ENCODE measurements at places on chromosomes 16 and 17.

- DNase-seq, result no peak
Observed at GRCh38 chr16:25580041-25580440, 111.7 kb upstream of the HS3ST4 start.

DNA sequence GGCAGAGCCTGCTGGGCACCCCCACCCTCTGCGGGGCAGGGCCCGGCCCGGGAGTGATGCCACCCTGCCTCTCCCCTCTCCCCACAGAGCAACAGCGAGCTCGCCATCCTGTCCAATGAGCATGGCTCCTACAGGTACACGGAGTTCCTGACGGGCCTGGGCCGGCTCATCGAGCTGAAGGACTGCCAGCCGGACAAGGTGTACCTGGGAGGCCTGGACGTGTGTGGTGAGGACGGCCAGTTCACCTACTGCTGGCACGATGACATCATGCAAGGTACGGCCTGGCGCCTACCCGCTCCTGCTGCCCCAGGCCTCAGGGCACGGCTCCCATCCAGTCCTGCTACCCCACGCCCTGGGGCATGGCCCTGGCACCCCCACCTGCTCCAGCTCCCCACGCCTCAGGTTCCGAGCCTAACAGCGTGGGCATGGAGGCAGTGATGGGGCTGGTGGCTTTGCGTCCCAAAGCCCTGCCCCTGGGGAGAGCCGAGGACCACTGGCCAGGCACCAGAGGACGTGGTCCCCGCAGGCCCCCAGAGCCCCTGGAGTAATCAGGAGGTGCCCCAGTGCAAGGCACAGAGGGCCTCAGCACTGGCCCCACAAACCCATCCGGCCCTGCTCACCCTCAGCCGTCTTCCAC, 38.4 kb downstream of the TSC2 start:
- DNase-seq, result no peak

- DNase-seq, result no peak
Observed at GRCh38 chr17:50310455-50311111, 35.3 kb upstream of the XYLT2 start.

- DNase-seq, result no peak
Observed at GRCh38 chr17:76155988-76156661, 15.1 kb upstream of the FOXJ1 start.

DNA sequence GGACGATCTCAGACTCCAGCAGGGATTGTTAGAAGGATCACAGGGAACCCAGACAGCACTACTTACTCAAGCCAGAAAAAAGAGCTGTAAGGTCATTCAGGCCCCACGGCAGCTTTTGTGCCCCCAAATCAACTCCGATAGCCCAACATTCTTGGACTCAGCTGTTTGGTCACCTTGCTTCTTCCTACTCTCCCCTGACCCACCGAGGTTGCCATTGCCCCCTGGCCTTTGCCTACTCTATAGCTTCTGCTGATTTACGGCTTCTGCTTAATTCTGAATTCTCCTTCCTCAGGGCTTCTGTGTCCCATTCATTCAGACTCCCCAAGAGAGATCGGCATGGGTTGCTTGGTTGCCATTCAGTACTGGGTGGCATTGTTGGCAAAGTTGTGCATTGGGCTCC, 8.6 kb upstream of the ITPRIPL2 start:
- no peak for DNase-seq

DNA sequence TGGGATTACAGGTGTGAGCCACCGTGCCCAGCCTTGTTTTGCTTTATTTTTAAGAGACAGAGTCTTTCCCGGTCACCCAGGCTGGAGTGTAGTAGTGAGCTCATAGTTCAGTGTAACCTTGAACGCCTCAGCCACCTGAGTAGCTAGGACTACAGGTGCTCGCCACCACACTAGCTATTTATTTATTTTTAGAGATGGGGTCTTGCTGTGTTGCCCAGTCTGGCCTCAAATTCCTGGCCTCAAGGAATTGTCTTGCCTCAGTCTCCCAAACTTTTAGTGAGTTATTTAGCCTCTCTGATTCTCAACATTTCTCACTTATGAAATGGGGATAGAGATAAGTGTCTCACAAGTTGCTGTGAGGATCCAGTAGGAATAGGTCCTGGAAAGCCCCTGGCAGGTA, 21.7 kb downstream of the FZD2 start:
- DNase-seq, result no peak

GRCh38 chr17:70808596-70808995, 639.3 kb downstream of the KCNJ2 start:
- DNase-seq, result no peak

DNA sequence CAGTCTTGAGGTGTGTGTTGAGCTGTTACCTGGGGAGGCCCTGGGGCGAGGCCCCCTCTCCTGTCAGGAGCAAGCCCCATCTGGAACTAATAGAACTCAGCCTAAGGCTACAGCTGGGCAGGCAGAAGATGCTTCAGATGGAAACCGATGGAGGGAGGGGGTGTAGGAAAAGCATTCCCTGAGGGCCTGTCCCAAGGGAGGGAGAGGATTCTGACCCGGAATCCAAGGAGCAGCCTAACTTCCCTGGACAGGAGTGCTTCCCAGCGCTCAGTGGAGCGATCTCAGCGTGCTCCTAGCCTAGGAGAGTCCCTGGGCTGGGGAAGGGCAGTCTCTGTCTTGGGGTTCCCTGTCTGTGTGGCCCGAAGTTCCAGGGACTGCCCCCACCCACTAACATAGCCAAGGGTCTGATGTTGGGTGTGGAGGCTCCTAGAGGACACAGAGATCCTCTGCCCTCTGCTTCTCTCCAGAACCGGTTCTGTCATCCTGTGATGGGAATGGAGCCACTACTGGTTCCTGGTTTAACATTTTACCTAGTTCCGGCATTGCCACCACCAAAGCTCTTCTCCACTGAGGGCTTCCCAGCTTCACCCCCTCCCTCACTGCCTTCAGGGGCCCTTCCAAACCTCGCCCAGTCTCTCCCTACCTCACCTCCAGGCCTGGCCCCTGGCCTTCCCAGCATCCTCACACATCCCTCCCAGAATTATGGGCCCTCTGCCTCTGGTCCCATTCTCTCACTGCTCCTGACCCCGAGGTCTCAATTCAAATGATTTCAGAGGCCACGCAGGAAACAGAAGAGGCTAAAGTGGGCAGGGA, 58.7 kb downstream of the RTN4RL1 start:
- no peak for DNase-seq

DNA sequence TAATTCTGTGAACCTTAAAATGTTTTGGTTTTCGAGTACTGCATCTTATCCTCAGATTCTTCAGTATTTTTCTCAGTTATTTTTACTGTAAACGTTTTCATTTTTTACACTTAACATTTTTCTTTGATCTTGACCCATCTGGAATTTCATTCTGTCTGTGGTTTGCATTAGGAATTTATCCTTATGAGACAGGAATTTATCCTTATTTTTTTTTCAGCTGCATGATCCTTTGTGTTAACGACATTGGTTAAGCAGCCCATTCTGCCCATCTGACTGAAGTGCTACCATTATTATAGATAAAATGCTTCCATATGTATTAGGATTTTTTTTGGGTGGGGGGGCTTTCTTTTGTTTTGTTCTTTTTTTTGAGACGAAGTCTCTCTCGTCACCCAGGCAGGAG, 41.0 kb downstream of the SNX29 start:
- DNase-seq, result no peak

All from transverse colon (tissue), 4 donors.